T-helper 2 cell treated with Interferon-gamma antibody and Interleukin-4, amounts not matched to agents 100 ng/mL and 5 ng/mL, for 36 hours (primary cell): ENCODE measurements at places on chromosomes 5 and 9. TPM values are rescaled to one million over a fixed set of nuclear protein-coding genes. Genes with fewer than 3 reads are reported as not detected.

BHMT2 gene
- total RNA-seq, result not detected in 2 replicates

KCNV2 gene
- not detected in 2 replicates for total RNA-seq

OBP2B gene
- total RNA-seq, result not detected in 2 replicates

GRPEL2 gene
- total RNA-seq, result 37.8 and 41.3 TPM in 2 replicates

ESM1 gene
- total RNA-seq, result 0.20 and 0.48 TPM in 2 replicates

PTGR1 gene
- 0.32 and 0.73 TPM in 2 replicates for total RNA-seq

PHF24 gene
- total RNA-seq, result not detected in 2 replicates

ZNF883 gene
- total RNA-seq, result 0.09 and 0.11 TPM in 2 replicates

STOM gene
- total RNA-seq, result 23.3 and 25.7 TPM in 2 replicates

MRPL22 gene
- total RNA-seq, result 57.0 and 58.8 TPM in 2 replicates

LCN6 gene
- total RNA-seq, result not detected in 2 replicates

SHISAL2B gene
- not detected in 2 replicates for total RNA-seq

PCAT7 gene
- not detected in 2 replicates for total RNA-seq

CYSRT1 gene
- 0.23 and 0.27 TPM in 2 replicates for total RNA-seq

CNTLN gene
- 1.7 and 1.8 TPM in 2 replicates for total RNA-seq

IRX2 gene
- total RNA-seq, result not detected in 2 replicates

ORM2 gene
- not detected in 2 replicates for total RNA-seq

RECK gene
- 6.6 TPM in 2 replicates for total RNA-seq

MPDZ gene
- not detected in 2 replicates for total RNA-seq

FGF18 gene
- 0.20 TPM in 1 of 2 replicates, not detected in the other for total RNA-seq

CCNJL gene
- total RNA-seq, result not detected in 2 replicates

SLC25A48 gene
- not detected in 2 replicates for total RNA-seq

BARHL1 gene
- not detected in 2 replicates for total RNA-seq

MORN5 gene
- total RNA-seq, result not detected in 2 replicates

SLCO6A1 gene
- not detected in 2 replicates for total RNA-seq

TMEFF1 gene
- total RNA-seq, result 0.16 and 0.27 TPM in 2 replicates

IRF1 gene
- 366 and 371 TPM in 2 replicates for total RNA-seq

PCDHGA10 gene
- 0.34 and 0.41 TPM in 2 replicates for total RNA-seq

HTR4 gene
- not detected in 2 replicates for total RNA-seq

FUBP3 gene
- 39.1 and 40.8 TPM in 2 replicates for total RNA-seq

LRRC14B gene
- not detected in 2 replicates for total RNA-seq

ZNF608 gene
- not detected in 2 replicates for total RNA-seq

PRSS3 gene
- 0.27 and 0.77 TPM in 2 replicates for total RNA-seq

SIT1 gene
- 198 and 205 TPM in 2 replicates for total RNA-seq

PCDHAC1 gene
- not detected in 2 replicates for total RNA-seq

PCDH1 gene
- not detected in 2 replicates for total RNA-seq

CDKN2B-AS1 gene
- 4.2 and 5.4 TPM in 2 replicates for total RNA-seq

FGD3 gene
- 106 and 109 TPM in 2 replicates for total RNA-seq

FBP1 gene
- total RNA-seq, result not detected in 2 replicates

HACD4 gene
- 13.4 and 16.5 TPM in 2 replicates for total RNA-seq

UGT3A2 gene
- 0.18 and 0.27 TPM in 2 replicates for total RNA-seq

SNCAIP gene
- total RNA-seq, result not detected in 2 replicates

SLC25A2 gene
- 0.25 and 0.59 TPM in 2 replicates for total RNA-seq
